ENCODE measurements at places on chromosomes 3 and 15.

GRCh38 chr3:43726521-43726920 is 35.8 kb downstream of the ABHD5 start:
- DNase-seq, result no peak

DNA sequence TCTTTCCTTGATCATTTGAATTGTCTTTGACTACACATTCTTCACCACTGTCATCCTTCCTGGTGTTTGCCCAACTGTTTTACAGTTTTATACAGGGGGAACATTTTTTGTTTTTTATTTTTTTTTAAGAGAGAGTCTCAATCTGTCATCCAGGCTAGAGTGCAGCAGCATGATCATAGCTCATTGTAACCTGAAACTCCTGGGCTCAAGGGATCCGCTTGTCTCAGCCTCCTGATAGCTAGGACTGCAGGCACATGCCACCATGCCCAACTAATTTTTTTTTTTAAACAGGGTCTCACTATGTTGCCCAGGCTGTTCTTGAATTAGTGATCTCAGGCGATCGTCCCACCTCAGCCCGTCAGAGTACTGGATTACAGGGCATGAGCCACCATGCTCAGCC is 222.6 kb downstream of the BBX start:
- no peak for DNase-seq

DNA sequence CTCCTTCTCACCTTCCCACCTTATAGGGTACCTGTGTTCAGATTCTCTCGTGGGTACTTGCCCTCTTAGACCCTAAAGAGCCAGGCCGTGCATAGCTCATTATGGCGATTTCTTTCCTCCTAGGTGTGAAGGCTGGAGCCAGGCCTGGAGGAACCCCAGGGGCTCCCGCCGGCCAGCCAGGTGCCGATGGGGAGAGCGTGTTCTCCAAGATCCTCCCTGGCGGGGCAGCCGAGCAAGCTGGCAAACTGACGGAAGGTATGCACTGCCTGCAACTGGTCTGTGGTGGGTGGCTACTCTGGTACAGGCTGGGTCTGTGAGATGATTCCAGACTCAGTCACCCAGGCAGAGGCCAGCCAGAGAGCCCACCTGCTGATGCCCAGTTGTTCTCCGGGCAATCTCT is 9.9 kb upstream of the APEH start:
- DNase-seq, result no peak

DNA sequence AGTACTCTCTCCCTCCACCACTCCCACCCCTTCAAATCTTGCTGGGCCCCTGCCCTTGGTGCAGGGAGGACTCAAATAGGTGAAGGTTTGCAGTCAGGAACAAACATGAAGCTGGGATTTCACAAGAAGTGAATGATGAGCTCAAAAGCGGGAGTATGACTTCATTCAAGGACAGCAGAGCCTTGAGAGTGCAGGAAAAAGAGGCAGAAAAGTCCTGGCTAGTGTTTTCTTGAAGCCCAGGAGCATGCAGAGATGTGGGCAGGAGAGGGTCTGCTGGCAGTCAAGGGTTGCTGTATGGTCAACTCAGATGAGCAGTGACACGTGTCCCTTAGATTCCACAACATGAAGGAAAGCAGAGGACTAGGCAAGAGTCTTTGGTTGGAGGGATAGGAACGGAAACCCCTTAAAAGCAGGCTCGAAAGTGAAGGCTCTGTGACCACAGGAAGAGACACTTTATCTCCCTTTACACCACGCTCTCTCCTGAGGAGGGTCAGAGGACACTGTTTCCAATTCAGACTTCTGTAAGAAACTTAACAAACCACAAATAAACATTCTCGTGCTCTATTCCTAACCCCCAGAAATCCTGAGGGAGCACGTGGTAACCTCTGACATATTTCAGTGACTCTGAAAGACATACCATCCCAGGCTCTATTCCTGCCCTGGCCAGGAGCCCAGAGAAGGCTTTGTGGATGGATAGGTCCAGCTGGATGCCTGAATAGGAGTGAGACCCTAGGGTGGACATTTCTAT is 168.0 kb upstream of the NDN start:
- DNase-seq, result no peak

DNA sequence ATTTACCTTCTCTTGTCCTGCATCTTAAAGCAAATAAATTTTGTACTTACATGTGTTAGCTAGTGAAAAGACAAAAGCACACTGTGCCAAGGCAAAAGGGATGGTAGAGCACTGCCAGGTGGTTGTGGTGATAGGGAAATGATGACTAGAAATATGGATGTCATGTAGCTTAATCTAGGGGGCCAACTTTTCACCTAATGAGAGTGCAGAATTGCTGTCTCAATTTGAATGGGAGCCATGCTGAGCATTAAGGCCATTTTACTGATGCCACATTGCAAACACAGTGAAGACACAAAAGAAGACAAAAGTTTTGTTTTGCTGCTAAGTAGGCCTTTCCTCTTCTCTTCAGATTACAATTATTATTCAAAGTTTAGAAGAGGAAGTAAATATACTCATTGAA is 274.7 kb downstream of the PDCD6IP start:
- no peak for DNase-seq

GRCh38 chr15:94804613-94805012 is 573.3 kb downstream of the MCTP2 start:
- no peak for DNase-seq

DNA sequence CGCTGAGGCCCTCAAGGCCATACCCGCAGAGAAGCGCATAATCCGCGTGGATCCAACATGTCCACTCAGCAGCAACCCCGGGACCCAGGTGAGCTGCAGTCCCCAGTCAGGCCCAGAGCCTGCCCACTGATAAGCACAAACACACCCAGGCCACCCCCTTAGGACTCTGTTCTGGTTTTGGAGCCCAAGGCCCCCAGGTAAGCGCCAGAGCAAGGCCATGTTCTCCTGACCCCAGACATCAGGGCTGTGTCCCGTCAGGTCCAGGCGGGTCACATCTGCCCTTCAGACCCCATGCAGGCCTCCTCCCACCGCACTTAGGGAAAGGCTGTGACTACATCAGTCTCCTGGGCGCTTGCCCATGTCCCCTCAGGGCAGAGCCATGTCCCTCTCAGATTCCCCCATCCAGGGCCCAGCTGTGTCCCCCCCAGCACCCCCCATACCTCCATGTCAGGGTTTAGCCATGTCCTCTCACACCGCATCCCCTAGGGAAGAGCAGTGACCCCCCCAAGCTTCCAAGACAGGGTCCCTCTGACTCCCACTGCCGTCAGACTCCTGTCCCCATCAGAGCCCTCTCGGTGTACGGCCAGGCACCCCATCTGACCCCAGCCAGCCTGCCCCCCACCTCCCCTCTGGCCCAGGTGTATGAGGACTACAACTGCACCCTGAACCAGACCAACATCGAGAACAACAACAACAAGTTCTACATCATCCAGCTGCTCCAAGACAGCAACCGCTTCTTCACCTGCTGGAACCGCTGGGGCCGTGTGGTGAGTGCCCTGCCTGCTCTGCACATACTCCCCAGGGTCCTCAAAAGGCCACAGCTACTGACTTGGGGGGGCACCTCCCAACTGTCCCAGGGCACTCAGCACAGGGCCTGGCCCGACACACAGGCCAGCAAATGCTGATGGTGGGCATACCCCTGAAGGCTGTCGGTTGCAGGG is 1.6 kb downstream of the PARP3 start:
- no peak for DNase-seq

DNA sequence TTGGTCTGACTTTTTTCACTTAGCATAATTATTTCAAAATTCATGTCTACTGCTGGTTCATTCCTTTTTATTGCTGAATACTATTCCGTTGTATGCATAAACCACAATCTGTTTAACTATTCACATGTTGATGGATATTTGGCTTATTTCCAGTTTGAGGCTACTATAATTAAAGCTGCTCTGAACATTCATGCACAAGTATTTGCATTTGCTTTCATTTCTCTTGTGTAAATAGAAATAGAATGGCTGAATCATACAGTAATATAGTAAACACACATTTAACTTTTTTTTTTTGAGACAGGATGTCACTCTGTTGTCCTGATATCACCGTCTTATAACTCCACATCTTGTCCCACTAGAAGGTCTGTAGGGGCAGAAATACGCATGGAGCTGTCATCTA is 57.3 kb downstream of the NMNAT3 start:
- DNase-seq, result no peak

DNA sequence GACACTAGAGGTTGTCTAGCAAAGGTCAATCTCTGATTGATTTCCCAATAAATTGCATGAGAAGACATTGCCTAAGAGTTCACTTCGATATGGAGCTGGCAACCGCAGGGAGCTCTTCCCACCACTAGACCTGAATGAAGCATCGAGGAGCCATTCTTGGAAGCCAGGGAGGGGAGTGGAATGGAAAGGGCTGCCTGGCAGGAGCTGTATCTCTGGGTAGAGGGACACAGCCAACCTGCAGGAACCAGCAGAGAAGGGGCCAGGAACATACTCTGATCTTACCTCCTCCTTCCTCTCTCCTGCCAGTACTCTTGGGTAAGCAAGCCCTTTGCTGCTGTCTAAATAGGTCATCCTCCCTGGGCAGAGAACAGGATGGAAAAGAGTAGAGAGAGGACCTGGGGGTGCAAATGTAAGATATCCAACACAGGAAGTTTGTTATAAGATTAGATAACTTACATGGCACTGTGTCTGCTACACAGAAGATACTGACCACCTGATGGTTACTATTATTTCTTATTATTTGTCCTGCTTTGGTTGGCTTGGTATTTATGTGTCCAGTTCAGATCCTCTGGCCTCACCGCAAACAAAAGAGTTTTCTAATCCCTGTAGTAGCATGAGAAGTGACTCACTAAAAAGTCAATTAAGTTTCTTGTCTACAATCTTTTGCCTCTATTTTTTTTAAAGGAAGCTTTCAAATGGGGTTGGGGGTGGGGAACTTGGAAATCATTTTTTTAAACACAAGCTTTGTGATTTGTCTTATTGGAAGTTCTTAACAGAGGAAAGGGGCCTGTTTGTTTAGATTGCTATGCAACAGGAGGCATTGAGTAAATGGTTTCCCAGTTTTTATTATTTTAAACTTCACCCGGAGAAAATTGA is 156.7 kb upstream of the TSC22D2 start:
- peak; percentile 52 for DNase-seq

- DNase-seq, result peak; percentile 17
These were observed 4.3 kb upstream of the TSEN2 start for GRCh38 chr3:12479919-12480427.

GRCh38 chr15:70505936-70506912 is 257.1 kb downstream of the UACA start:
- DNase-seq, result no peak

DNA sequence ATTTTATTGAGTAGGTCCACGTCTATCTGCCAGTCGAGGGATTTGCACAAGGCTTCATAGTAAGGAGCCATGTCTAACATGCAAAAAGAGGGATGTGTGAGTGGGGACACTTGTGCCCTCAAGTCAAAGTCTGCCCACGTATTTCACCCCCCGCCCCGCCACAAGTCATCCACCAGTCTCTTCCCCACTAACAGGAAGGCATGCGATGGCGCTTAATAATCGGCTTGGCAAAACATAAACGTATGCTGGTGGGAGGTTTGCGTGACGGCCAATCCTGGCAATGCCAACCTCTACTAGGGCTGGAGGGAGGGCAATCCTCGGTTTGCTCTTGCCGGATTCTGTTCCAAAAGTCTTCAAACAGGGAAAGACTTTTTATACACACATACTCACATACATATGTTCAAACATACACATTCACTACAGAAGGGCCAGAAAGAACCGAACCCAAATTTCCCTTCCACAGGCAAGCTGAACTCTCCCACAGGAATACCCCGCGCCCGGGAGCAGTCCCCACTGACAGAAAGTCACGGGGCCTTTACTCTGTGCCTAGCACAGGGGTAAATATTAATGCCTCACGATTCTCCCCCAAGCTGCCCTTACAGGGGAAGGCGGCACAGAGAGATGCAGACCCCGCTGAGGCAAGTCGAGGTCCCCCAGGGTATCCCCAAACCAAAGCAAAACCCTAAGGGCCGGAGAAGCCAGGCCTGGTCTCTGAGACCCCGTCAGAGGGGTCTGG is 675 bp downstream of the PSMD6 start:
- DNase-seq, result no peak

DNA sequence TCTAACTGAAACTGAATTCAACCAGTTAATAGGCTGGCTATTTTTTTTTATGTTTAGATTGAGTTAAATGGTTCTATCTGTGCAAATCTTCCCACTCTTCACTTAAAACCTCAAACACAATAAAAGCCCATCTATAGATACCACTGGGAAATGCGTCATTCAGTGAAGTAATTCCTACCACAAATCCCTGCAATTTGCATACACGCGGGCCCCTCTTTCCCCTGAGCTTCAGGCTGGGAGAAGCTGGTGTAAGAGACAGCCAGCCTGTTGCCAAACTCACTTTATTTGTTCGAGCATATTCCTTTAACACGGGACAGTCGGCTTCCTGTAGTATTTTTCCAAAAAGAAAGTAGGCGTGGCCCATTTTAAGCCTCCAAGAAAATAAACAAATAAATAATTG is 26.0 kb upstream of the MCTP2 start:
- DNase-seq, result no peak

GRCh38 chr15:27706300-27706699 is 392.8 kb downstream of the OCA2 start:
- no peak for DNase-seq

DNA sequence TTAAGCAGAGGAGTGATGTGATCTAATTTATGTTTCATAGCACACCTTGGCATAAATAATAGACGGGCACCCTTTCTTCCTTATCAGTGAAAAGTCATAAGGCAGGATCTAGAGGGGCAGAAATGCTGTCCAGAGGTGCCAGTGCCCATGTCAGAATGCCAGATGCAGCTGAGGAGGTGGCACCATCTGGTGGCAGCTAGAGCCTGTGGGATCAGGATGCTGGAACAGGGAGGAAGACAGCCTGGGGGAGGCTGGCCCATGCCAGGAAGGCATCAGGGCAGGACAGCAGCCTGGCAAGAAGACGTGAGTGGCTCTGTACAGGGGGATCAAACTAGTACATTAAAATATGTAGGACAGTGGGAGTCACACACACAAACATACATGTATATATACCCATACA is 16.5 kb downstream of the MYH15 start:
- DNase-seq, result no peak

- DNase-seq, result no peak
These were observed 20.4 kb downstream of the UROC1 start for GRCh38 chr3:126496894-126497850.

GRCh38 chr3:9396301-9396631 is 1.1 kb upstream of the SETD5 start:
- peak; percentile 86 for DNase-seq

- DNase-seq, result no peak
These were observed 3.5 kb upstream of the ISG20 start for GRCh38 chr15:88635318-88635717.

DNA sequence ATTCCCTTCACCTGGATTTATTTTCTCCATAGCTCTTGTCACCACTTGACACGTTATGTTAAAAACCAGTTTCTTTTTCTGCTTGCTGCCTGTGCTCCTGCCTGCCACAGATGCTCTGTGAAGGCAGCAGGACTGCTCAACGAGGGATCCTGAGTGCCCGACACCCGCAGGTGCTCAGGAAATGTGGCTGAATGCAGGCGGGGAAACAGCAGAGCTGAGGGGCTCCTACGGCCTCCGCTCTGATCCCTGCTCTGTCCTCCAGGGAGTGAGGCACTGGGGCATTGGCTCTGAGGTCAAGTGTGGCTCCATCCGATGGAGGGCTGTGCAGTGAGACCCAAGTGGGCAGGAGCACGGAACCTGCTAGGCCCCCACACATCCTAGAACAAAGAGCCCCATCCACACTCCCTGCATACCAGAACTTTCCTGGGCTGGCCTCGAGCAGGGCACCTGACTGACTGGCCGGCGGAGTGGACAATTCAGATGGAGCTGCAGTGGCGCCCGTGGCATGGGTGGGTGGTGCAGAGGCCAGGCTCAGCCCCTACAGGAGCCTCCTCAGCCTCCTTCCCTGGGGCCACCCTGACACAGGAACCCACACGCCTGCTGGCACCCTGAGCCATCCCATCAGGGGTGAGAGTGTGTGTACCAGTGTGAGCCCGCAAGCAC is 27.9 kb downstream of the IQSEC1 start:
- DNase-seq, result no peak

- DNase-seq, result no peak
These were observed 545.5 kb downstream of the NAALADL2 start for GRCh38 chr3:175404621-175405020.

Data from NCI-H774 (cell line).